ENCODE measurements at places on chromosomes 7 and 10. TPM values are rescaled to one million over a fixed set of nuclear protein-coding genes. Genes with fewer than 3 reads are reported as not detected.

TYW1B gene
- 1.1 TPM for polyA plus RNA-seq

PAX4 gene
- not detected for polyA plus RNA-seq

BTBD16 gene
- polyA plus RNA-seq, result not detected

- no peak for DNase-seq
These were observed 314.8 kb downstream of the DNAJB6 start for GRCh38 chr7:157651366-157652160.

- DNase-seq, result peak; percentile 22
These were observed 143.3 kb downstream of the TES start for GRCh38 chr7:116353647-116354046.
